ENCODE measurements at places on chromosomes 2 and 18.

DNA sequence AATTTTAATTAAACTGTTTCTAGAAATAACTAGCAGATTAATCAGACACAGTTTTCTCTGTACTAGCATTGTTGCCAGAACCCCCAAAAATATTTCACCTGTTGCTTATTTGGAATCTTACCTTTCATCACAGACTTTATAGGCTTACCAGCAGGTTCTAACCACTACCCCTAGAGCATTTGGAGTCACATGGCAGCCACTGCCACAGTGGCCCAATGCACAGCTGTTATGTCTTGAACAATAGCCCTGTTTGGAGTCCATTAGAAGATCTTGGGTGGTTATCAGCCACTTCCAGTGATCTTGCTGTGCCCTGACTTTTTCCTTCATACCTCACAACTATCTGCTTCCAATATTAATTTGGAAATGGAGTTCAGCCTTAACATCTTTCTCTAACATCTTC is 186.2 kb upstream of the TANK start:
- no peak for DNase-seq

DNA sequence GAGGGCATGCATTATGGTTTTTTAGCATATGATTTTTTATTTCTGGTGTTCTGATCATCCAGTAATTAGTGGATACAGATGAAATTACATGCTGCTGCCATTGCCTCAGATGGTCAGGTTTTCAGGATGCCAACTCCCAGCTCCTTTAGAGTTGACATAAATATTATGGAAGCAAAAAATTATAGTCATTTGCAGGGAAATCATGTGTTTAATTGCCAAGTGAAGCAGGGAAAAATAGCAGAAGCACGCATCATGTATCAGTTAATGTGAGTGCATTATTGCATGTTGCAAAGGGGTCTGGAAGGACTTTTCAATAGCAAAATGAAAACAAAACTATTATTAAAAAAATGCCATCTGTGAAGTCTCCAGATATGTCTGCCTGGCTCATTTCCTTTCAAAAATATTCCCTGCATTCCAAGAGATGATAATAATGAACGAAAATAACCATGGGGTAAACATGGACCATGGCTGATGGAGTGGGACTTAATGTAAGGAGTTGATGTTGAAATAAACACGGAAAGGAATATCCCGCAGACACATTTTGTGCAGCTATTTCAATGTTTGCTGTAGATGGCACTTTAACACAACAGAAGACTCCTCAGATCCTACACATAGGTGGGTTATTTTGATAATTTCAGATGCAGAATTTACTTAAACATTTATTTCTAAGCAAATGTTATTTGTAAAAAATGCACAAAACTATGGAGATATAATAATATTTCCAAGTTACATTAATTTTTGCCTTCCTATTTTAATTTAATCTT is 87.7 kb upstream of the DYNAP start:
- no peak for DNase-seq

GRCh38 chr2:138713504-138713903 is 66.7 kb downstream of the NXPH2 start:
- DNase-seq = no peak

DNA sequence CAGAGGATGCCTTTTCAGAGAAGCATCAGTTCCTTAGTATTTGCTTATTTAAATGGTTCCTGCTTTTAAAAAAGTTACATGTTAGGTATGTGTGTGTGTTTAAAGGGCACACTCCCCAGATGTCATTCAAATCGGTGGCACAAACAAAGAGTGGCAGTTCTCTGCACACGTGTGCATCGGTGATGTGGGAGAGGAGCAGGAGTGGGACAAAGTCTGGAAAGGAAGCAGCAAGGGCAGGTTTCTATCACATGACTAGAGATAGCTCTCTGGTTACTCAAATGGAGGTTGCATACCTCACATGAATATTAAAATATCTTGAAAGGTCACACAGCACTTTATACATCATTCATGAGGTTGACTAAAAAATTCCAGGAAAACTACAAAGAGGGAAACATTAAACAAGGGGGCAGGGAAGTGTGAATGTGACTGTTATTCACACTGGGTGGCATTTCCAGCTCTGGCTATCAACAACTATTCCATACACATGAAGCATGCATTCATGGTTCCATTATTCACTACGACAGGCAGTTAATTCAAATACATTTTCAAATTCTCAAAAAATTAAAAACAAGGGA is 64.7 kb downstream of the SEPTIN10 start:
- DNase-seq = no peak

GRCh38 chr2:113282747-113283533 is 4.2 kb upstream of the PAX8 start:
- DNase-seq = no peak

- no peak for DNase-seq
Measured at GRCh38 chr2:26471766-26472706, 5.9 kb downstream of the OTOF start.

GRCh38 chr2:240628507-240628807 is 3.2 kb downstream of the GPR35 start:
- DNase-seq = no peak

DNA sequence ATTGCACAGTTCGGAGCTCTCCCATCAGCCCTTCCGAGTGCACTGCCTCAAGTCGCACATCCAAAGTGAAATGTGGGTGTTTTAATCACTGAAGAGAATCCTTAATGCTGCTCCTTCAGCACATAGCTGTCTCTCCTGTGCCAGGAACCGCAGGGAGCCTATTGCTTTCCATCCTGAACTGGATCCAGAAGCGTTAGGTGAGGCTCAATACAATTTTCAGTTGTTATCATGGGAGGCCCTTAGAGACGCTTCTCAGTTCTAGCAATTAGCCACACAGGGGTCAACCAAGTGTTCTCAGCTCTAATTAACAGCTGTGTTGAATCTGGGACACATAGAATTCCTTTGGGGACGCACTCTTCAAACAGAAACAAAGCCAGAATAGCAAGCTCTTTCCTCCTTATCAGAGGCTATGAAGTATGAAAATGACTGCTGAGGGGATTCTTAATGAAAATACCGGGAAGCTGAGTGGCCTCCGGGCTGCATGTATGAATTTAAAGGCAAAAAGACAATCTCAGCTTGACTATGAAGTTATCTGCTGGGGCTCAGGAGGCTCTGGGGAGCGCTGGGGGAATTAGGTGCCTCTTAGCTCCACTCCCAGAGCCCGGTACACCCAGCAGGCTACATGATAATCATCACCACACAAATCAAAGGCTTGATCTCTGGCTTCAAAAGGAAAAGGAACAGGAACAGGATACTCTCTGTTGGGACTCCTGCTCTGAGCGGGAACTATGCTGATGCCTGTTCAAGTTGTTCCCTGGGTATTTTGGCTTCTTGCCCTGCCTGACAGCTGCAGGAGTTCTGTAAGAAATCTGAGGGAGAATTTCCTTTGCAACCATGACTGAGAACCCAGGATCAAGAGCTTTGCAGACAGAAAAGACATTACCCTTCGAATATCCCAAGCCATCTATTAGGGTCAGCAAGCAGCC is 55.4 kb upstream of the NCOA1 start:
- DNase-seq = no peak

GRCh38 chr2:185835974-185836373 is 97.4 kb downstream of the FSIP2 start:
- DNase-seq = no peak

DNA sequence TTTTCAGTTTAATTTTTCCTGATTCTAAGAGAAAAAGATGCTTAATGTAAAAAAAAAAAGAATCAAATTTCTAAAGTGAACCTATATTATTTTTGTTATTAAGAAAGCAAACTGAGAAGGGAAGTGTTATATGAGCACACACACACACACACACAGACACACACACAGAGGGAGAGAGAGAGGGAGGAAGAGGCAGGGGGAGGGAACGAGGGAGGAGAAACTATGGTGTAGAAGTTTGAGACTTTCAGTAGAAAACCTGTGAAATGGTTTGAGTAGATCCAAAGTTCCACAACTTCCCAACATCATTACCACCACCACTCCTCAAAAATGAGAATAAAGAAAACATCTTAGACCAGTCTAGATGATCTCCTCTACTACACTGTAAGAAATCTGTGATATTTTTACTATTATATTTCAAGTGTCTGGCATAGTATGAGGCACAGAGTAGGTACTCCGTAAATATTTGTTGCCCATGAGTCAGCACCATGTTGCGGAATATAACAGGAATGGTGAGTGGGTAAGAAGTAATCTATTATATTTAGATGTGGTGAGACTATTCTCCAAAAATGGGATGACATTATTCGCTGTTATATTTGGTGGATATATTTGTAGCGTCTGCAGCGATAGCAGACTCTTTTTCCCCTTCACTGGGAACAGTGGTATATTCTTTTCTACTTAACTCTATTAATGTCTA is 149.4 kb upstream of the DNMT3A start:
- no peak for DNase-seq

- DNase-seq = no peak
Measured at GRCh38 chr2:191404568-191404991, 159.4 kb downstream of the MYO1B start.

Measured in stimulated activated CD8-positive, alpha-beta memory T cell treated with anti-CD3 and anti-CD28 coated beads, Interleukin-4, amount 100 ng/mL, for 24 hours (primary cell).